ENCODE measurements at places on chromosomes 13 and 19.

GRCh38 chr19:19409205-19409604 is 3.7 kb downstream of the GATAD2A start:
- DNase-seq: no peak

- no peak for DNase-seq
Observed at GRCh38 chr13:45413826-45414307, 4.3 kb downstream of the SLC25A30 start.

GRCh38 chr19:55400281-55401087 is 7.1 kb downstream of the UBE2S start:
- no peak for DNase-seq

- DNase-seq: no peak
Observed at GRCh38 chr13:24616514-24616913, 63.7 kb upstream of the ATP12A start.

DNA sequence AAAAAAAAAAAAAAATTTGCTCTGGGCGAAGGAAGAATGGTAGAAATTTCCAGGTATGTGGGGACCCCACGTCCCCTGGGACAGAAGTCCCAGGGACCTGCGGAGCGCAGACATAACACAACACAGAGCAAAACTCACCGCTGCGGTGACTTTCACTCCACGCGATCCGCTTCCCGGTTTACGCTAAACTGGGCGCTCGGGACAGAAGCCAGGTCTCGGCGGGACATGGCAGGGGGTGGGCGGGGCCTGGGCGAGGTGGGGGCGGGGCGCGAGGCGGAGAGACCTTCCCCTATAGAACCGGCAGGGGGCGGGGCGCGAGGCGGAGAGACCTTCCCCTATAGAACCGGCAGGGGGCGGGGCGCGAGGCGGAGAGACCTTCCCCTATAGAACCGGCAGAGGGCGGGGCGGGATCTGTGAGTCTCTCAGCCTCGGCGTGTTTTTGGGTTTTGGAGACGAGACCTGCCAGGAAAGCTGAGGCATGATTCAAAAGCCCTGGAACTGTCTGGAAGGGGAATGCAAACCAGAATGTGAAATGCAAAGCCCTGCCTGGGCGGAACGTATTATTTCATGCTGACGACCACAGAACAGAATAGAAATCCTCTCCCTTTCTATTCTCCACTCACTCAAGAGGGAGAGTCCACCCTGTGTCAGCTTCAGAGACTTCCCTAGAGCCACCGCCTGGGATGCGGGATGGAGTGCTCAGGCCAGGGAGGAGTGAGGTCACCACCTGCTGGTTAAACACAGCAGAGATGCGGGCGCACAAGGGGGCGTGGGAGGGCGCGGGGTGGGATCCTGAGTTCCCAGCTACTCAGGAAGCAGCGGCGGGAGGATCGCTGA is 20.2 kb upstream of the ERVV-1 start:
- DNase-seq: peak; percentile 65

GRCh38 chr19:1991018-1991913 is 24.2 kb downstream of the BTBD2 start:
- no peak for DNase-seq

DNA sequence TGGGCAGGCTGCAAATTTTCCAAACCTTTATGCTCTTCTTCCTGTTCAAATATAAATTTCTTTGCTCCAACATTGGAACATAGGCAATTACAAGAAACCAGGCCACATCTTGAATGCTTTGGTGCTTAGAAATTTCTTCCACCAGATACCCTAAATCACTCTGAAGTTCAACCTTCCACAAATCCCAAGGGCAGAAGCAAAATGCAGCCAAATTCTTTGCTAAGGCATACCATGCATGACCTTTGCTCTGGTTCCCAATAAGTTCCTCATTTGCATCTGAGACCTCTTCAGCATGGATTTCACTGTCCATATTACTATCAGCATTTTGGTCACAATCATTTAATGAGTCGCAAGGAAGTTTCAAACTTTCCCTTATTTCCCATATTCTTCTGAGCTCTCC is 130.9 kb downstream of the DIAPH3 start:
- DNase-seq: no peak

- DNase-seq: peak; percentile 38
Observed at GRCh38 chr13:73059460-73060250, 850 bp downstream of the KLF5 start.

All from activated T-helper 1 cell treated with anti-CD3 and anti-CD28 coated beads, Interleukin-2, amount 50 U/mL, for 16 hours (primary cell).